NCI-H446 (cell line): ENCODE measurements at places on chromosomes 6 and 20.

- no peak for DNase-seq
Measured at GRCh38 chr20:258963-259362, 1.4 kb downstream of the DEFB132 start.

GRCh38 chr6:2982426-2983117 is 11.2 kb upstream of the SERPINB6 start:
- DNase-seq = no peak

GRCh38 chr6:109442393-109442924 is 1.9 kb downstream of the SMPD2 start:
- DNase-seq = no peak

DNA sequence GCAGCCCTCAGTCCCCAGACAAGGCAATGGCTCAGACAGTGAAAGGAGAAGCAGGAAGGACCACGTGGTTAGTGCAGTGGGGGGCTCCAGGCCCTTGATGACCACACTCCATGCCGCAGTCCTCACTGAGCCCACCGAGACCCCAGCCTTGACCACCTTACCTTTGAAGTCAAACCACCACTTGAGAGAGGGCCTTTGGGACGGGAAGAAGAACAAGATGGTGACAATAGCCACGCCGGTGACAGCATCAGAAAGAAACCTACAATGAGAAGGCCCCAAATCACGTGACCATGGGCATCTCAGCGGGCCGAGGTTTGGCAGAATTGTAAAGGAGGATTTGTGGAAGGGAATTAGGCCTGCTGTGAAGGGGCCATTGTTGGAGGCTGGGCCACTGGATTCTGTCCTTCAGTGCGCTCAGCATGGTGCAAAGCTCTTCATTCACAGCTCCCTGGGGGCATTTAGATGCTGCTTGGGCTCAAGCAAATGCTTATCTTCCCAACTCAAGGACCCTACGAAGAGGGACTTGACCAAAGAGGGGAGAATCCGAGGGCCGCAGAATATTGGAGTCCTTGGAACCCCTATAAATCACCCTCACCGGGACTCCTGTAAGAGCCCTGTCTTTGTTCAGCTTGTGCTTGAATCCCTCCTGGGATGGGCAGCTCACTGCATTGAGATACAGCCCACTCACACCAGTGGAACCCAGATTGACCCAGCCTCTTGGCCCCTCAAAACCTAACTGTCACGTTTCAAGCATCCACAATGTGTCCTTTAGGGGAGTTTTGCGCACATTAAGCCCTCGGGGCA is 33.2 kb upstream of the OCSTAMP start:
- no peak for DNase-seq

GRCh38 chr6:128617285-128617684 is 96.9 kb upstream of the PTPRK start:
- no peak for DNase-seq
